ENCODE measurements at places on chromosomes 1 and 21.
A peak's percentile ranks its signal among the peaks of the same experiment; 100 is the strongest.

GRCh38 chr1:180402001-180402400 lies 100.4 kb downstream of the ACBD6 start:
- no peak for DNase-seq

DNA sequence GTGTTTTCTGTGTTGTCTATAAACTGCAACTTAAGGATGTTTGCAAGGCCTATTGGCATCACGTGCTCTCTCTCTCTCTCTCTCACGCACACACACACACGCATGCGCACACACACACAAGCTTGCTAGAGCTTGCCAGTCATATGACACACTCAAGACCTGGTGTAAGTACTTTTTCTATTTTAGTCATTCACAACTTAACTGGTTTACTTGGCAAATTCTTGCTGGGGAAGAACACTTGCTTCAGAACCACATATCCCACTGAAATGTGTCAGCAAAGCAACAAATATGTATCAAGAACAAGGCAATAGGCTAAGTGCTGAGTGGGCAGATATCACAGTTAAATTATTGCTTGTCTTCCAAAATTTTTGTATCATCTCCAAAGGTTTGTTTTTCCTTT lies 107.8 kb downstream of the DISC1 start:
- DNase-seq, result no peak

DNA sequence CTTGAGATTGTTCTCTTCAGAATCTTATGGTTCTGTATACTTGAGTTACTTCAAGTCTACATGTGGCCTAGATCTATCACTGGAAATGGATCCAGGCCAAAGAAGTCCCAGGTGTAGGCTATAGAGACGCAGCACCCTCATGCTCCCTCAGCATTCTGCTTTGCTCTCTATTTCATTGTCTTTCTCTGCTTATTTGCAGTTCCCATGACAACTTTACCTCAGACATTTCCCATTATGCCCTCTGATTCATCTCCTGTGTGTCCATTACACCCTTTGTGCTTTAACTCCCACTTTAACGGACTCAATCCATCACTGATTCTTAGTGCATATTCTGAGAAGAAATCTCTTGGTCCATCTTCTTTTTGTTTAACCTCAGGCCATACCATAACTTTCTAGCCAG lies 236.9 kb upstream of the NRIP1 start:
- DNase-seq, result no peak

- DNase-seq, result no peak
These were observed 64.8 kb upstream of the TENT5C start for GRCh38 chr1:117541003-117541402.

- DNase-seq, result no peak
These were observed 141.0 kb downstream of the PBX1 start for GRCh38 chr1:164699815-164700491.

DNA sequence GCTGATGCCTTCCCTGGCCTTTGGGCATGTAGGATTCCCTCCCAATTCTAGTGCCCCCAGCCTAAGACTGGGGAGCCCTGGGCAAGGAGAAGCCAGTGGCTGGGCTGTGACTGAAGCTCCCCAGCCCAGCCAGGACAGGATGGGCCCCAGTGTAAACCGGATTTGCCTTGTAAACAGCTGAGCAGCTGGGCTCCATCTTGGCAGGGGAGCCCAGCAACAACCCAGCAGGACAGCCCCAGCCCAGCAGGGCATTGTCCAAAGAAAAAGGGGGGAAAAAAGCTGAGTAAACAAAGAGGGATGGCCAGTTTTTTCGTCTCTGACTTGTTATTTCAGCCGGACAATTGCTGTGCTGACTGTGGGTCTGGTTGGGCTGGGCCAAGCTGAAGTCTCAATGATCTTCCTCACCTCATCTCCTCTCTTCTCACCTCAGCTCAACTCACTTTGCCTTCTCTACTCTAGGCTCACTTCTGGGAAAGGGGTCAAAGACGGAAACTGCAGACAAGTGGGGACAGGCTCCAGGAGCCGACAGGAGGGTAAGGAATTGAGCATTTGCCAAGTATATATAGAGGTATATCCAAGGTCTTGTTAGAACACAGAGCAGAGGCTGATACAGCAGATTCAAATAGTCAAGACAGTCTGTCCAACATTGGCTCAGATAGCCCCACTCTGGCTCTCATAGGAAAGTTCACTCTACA lies 97.7 kb downstream of the TMEM53 start:
- DNase-seq, result no peak

DNA sequence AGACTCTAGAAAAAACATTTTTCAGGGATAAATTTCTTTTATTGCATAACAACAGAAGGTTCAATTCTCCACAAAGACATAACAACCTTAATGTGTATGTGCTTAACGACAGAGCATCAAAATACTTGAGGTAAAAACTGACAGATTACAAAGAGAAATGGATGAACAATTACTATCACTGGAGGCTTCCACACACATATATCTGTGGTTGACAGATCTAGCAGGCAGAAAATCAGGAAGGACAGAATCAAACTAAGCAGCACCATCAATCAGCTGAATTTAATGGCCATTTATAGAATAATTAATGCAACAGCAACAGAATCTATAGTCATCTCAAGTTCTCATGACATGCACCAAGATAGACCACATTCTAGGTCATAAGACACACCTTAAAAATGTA lies 306.0 kb upstream of the GREM2 start:
- no peak for DNase-seq

- peak; percentile 32 for DNase-seq
These were observed 938.7 kb downstream of the TTLL7 start for GRCh38 chr1:83060221-83060620.

- peak; percentile 43 for DNase-seq
These were observed 479.3 kb upstream of the RUNX1 start for GRCh38 chr21:35528116-35529042.

- no peak for DNase-seq
These were observed 104.9 kb downstream of the TENT5C start for GRCh38 chr1:117710710-117711109.

- DNase-seq, result peak; percentile 47
These were observed 24.9 kb upstream of the TMEM52 start for GRCh38 chr1:1943834-1944570.

- no peak for DNase-seq
These were observed 57.0 kb upstream of the PRDM2 start for GRCh38 chr1:13643017-13643416.

GRCh38 chr1:187252923-187253322 lies 424.2 kb downstream of the PLA2G4A start:
- DNase-seq, result no peak

GRCh38 chr1:179632868-179633267 lies 41.2 kb downstream of the TDRD5 start:
- DNase-seq, result no peak
